ENCODE measurements at places on chromosomes 13 and 19. TPM values are rescaled to one million over a fixed set of nuclear protein-coding genes. Genes with fewer than 3 reads are reported as not detected.

The C3 gene
- polyA plus RNA-seq = 273 TPM

The UBE2L5 gene
- not detected for polyA plus RNA-seq

GRCh38 chr13:96428911-96429310, 339.0 kb downstream of the HS6ST3 start:
- no peak for DNase-seq

- DNase-seq = no peak
Observed at GRCh38 chr13:44815623-44816022, 173.6 kb downstream of the NUFIP1 start.

DNA sequence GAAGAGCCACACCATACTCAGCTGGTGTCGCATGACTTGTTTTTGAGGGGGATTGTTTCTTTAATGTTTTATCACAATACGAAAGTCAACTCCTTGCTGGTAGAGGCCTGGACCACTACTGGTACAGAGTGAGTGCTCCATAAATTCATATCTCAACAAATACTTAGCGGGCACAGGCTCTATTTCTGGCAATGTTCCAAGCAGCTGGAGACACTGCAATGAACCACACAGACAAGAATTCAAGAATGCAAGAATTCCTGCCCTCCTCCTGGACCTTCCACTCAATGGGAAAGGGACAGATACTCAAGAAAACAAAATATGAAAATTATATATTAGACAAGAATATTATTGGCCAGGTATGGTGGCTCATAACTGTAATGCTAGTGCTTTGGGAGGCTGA, 5.1 kb upstream of the FXYD5 start:
- no peak for DNase-seq

DNA sequence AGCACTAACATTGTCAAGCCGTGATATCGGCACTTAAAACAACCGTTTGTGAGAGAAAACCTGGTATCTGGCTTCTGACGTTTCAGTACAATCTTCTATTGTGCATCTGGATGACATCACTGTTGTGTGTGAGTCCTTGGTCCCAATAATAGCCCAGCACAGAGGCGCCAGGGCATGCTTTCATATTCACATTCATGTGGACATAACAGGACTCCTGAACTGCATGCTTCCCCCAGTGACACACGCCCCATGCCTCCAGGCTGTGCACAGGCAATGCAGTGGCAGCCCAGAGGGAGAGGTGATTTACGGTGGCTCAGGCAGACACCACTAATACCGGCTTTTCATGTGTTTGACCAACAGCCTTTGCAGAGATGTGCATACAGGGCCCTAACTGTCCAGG, 58.1 kb downstream of the MRPL57 start:
- no peak for DNase-seq

The C19orf85 gene
- polyA plus RNA-seq = not detected

The SLC25A41 gene
- polyA plus RNA-seq = 0.36 TPM

GRCh38 chr13:34153428-34154180, 335.7 kb downstream of the RFC3 start:
- no peak for DNase-seq

DNA sequence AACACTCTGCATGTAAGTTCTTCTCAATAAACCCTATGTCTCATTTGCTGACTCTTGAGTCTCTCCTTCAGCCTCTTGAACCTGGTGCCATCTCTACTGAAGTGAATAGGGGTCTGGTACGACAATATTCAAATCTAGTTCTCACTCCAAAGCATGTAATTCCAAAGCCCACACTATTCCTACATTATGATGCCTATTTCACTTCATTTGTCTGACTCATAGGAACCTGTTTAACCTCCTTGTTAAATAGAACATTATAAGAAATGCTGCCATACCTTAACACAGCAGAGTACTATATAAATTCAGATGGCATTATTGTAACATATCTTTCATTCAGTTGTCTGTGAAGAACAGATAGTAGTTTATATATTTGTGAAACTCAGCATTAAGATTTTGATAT, 67.1 kb downstream of the STARD13 start:
- no peak for DNase-seq

The KIR2DL3 gene
- polyA plus RNA-seq = 0.07 TPM

The FPR1 gene
- 0.97 TPM for polyA plus RNA-seq

The PNMA8A gene
- 10.7 TPM for polyA plus RNA-seq

The KIR3DL1 gene
- polyA plus RNA-seq = 0.05 TPM

- no peak for DNase-seq
Observed at GRCh38 chr19:6118043-6118442, 7.7 kb upstream of the RFX2 start.

The ZNF493 gene
- polyA plus RNA-seq = 6.3 TPM

- no peak for DNase-seq
Observed at GRCh38 chr19:54684527-54684926, 21.7 kb downstream of the LILRB4 start.

GRCh38 chr13:98349731-98350305, 172.7 kb upstream of the RNF113B start:
- peak; percentile 67 for DNase-seq

The SULT2A1 gene
- not detected for polyA plus RNA-seq

- DNase-seq = no peak
Observed at GRCh38 chr19:48118131-48118517, 7.5 kb upstream of the PLA2G4C start.

DNA sequence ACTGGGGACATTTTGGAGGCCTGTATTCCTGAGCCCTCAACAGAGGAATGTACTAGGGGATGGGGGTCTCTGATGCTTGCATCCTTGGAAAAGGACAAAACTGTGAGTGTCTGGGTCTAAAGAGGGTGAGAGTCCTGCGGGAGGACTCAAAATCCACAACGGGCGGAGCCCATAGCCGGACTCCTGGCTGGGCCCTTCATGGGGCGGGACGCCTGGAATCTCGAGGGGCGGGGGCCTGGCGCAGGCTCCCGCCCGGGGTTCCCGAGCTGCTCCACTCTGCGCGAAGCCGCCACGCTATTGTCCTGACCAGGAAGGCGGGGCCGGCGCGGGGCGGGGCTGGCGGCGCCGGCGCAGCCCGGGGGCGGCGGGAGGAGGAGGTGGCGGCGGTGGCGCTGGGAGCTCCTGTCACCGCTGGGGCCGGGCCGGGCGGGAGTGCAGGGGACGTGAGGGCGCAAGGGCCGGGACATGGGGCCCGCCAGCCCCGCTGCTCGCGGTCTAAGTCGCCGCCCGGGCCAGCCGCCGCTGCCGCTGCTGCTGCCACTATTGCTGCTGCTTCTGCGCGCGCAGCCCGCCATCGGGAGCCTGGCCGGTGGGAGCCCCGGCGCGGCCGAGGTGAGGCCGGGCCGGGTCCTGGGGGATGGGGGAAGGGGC, at the start of gene APLP1:
Gene APLP1 (plus strand): TSS at position 403 of the 651 bp plus-strand sequence. CDS start 63 bp downstream, at position 466.
- peak; percentile 84 for DNase-seq

GRCh38 chr13:37869756-37870488, at the start of gene TRPC4:
Gene TRPC4, minus strand, starts transcription at chr13:37869772. Its CDS starts 86,439 bp downstream, at chr13:37783333.
- peak; percentile 68 for DNase-seq

The ZSCAN22 gene
- 0.79 TPM for polyA plus RNA-seq

GRCh38 chr13:50448535-50448998, 394.9 kb downstream of the DLEU7 start:
- DNase-seq = no peak

The DGKH gene
- 2.0 TPM for polyA plus RNA-seq

GRCh38 chr19:19661675-19662251, 1.7 kb downstream of the ATP13A1 start:
- DNase-seq = no peak

- DNase-seq = no peak
Observed at GRCh38 chr13:21957833-21958232, 287.0 kb downstream of the FGF9 start.

The C19orf67 gene
- polyA plus RNA-seq = not detected

The ZNF304 gene
- 3.9 TPM for polyA plus RNA-seq

GRCh38 chr19:12733369-12734214, 892 bp downstream of the TRIR start:
- no peak for DNase-seq

GRCh38 chr19:51107406-51108065, 673 bp downstream of the CTU1 start:
- DNase-seq = no peak

GRCh38 chr13:21541980-21542379, 62.0 kb downstream of the MICU2 start:
- no peak for DNase-seq

The CIC gene
- polyA plus RNA-seq = 28.6 TPM

DNA sequence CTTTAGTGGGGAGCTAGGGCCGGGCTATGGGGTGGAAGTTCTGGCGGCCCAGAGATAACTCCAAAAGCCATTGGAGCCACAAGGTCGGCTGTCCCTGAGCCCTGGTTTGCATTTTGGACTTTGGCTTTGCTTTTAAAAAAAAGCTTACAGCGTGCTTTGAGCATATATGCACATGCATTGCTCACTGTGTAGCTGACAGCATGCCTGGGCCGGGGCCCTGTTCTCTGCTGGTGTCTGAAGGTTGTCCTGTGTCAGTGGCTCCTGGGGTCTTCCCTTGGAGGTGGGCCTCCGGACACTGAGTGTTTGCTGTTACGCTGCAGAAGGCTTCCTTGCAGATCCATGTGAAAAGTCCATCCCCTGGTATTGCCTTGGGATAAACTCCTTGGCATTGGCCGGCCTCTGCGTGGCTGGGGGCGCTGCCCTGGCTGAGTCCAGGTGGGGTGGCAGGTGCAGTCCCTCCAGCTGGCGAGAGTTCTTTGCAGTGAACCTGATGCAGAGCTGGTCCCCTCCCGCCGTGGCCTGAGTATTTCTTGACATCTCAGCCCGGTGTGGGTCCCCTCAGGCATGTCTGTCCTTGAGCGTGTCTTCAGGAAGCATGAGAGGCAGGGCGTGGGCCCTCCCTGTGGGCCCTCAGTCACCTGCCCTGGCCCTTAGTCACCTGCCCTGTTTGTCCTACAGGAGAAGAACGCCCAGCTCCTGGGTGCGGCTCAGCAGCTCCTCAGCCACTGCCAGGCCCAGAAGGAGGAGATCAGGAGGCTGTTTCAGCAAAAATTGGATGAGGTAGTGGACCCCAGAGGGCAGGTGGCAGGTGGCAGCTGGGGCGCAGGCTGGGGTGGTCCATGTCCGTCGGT, 23.0 kb downstream of the PLEKHJ1 start:
- DNase-seq = no peak

The SYCN gene
- polyA plus RNA-seq = not detected

The SPRED3 gene
- 0.27 TPM for polyA plus RNA-seq

Measured in right cardiac atrium (tissue), 5 donors.